ENCODE measurements at places on chromosomes 1 and 21. TPM values are rescaled to one million over a fixed set of nuclear protein-coding genes. Genes with fewer than 3 reads are reported as not detected.

The KCNQ4 gene
- total RNA-seq: not detected

The SMIM34 gene
- total RNA-seq: not detected

The TMEM200B gene
- total RNA-seq: 0.28 TPM

The YY1AP1 gene
- total RNA-seq: 44.9 TPM

The MCOLN3 gene
- total RNA-seq: not detected

The FAM167B gene
- total RNA-seq: 2.4 TPM

The S100A4 gene
- total RNA-seq: 22.6 TPM
